ENCODE measurements at places on chromosomes 4 and X. TPM values are rescaled to one million over a fixed set of nuclear protein-coding genes. Genes with fewer than 3 reads are reported as not detected.

- DNase-seq: no peak
Measured at GRCh38 chr4:16794816-16795445, 103.5 kb downstream of the LDB2 start.

DNA sequence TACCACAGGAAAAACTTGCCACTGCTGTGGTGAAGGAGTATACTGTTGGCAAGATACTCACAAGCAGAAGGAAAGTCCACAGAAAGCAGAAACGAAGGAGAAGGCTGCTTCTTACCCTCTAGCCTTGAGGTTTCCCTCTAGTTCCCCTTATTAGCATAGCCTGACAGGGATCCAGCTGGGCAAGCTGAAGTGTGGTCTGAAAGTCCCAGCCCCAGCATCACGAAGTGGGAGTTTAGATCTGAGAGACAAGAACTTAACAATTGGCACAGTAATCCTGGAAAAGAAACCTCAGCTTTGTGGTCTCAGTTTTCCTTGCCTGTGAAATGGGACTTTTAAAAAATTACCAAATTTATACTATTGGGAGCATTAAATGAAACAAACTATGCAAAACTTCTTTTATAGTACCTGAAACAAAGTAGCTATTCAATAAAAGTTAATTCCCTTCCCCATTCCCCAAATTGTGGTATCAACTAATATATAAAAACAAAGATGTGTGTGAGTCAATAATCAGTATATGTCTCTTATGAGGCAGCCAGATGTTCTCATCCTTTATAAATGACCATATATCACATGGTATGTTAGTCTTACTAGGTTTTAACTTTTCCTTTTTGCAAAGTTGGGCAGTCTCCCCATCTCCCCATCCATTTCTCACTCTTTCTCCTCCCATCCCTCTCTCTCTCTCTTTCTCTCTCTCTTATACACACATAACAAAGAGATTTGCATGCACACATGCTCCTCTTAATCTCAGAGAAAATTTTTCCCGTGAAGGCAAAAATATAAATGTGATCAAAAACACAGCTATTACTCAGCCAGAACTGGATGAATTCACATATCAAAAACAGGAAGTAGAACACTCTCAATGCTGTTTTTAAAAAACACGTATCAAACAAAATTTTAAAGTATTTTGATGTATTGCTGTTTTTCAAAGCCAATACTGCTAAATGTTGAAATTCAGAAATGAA is 57.8 kb downstream of the SCFD2 start:
- DNase-seq: no peak

DNA sequence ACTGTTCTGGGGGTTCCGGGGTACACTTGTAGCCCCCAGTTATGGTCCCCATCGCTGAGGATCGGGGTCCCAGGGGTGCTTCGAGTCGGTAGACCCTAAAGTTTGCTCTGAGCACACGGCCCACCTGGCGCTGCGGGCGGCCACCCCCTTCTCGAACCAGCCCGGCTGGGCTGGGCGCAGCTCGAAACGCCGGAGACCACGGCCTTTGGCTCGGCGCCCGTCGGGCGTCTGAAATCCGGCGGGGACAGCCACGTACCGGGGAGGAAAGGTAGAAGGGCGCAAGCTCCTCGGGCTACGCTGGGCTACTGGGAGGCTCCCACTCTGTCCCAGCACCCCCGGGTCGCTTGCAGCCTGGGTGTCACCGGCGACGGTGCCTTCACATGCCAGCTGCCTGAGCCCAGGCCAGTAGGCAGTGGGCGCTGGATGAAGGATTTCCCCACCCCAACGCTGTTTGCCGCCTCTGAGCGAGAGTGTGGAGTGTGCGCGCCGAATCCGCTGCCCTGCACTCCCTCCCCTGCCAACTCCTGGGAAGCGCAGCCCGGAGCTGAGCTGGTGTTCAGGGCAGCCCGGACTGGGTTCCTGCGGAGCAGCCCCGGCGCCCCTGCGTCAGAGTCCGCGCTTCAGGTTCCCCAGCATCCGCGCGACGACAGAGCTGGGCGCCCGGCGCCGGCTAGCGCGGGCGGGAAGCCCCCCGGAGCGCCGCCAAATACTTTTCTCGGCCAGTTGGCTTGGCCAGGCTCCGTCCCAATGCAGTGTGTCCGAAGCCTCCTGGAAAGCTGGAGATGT is 637 bp downstream of the MAMLD1 start:
- DNase-seq: no peak

DNA sequence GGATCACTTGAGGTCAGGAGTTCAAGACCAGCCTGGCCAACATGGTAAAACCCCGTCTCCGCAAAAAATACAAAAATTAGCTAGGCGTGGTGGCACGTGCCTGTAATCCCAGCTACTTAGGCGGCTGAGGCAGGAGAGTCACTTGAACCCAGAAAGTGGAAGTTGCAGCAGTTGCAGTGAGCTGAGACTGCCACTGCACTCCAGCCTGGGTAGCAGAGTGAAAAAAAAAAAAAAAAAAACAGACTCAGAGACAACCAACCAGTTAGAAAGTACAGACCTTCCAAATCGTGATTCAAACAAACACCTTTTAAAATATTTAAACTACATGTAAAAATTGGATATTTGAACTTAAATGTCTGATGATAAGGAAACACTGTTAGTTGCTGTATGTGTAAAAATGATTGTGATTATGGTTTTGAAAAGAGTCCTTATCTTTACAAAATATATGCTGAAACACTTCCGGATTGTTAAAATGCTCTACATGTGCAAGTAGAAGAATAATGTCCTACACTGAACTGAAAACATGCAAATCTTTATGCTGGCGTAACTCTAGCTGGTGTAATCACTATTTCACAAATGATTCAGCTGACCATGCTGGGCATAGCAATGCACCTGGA is 37.8 kb downstream of the SH3KBP1 start:
- DNase-seq: no peak

- no peak for DNase-seq
Measured at GRCh38 chr4:37967736-37968135, 7.5 kb downstream of the PTTG2 start.

The AMTN gene
- total RNA-seq: not detected
